ENCODE measurements at places on chromosomes 1 and 21.

GRCh38 chr1:207022996-207023679 lies 9.4 kb downstream of the C1orf116 start:
- DNase-seq, result no peak

- DNase-seq, result no peak
Measured at GRCh38 chr1:206715120-206715519, 30.4 kb downstream of the MAPKAPK2 start.

GRCh38 chr1:113792986-113793385 lies 19.3 kb downstream of the RSBN1 start:
- no peak for DNase-seq

GRCh38 chr1:46691997-46692790 lies 20.5 kb downstream of the TEX38 start:
- DNase-seq, result peak; percentile 78

GRCh38 chr1:240030236-240030635 lies 61.4 kb upstream of the FMN2 start:
- DNase-seq, result no peak

GRCh38 chr1:107710005-107710404 lies 255.0 kb downstream of the VAV3 start:
- no peak for DNase-seq

DNA sequence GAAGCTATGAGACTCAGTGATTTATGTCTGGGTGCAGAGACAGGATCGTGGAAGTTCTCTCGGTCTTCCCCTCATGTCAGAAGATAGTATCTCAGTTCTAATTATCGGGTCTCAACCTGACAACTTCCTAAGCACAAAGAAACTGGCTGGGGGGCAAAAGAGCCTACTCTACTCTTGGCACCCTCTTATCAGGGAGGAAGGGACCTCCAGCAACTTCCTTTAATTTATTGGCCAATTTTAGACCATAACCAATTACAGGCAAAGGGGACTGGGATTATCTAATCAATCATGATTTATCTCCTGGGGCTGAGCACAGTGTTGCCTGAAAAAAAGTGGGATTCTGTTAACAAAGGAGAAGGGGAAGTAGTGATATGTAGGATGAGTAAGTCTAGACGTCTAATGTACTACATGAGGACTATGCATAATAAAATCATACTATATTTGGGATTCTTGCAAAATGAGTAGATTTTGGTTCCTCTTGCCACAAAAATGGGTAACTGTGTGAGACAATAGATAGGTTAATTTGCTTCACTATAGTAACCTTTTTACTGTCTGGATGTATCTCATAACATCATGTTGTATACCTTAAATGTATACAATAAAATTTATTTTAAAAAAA lies 98.8 kb downstream of the ZFYVE9 start:
- DNase-seq, result no peak

DNA sequence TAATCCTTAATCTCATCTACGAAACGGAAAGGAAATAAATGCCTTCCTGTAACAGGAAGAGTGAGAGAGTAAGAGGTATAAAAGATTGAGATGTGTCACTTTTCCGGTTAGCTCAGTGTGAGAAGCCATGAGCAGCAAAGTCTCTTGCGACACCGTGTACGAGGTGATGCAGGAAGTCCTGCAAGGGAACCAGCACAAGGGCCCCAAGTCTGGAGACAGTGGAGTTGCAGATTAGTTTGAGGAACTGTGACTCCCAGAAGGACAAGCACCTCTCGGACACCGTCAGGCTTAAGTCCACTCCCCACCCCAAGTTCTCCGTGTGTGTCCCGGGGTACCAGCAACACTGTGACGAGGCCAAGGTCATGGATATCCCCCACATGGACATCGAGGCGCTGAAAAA lies 592.3 kb upstream of the ADGRL2 start:
- DNase-seq, result peak; percentile 2

GRCh38 chr1:22275626-22276395 lies 132.9 kb upstream of the WNT4 start:
- peak; percentile 70 for DNase-seq

DNA sequence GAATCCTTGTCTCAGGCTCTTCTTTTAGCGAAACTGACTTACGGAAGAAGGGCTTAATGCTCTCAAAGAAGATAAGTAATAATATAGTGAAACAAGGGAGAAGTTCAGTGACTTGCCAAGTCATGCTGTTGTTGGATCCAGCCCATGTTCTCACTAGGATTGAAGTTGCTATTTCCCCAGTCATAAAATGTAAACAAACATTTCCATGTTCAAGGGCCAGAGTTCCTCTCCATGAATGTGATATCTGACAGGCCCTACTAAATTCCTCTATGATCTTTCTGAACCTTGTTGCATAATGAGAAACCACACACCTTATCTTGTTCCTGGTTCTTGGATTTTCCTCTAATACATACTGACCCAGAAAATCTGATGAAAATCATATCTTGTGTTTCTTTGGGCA lies 876.5 kb upstream of the B3GALT2 start:
- peak; percentile 73 for DNase-seq

- DNase-seq, result no peak
Measured at GRCh38 chr1:234841281-234841680, 231.3 kb upstream of the IRF2BP2 start.

- no peak for DNase-seq
Measured at GRCh38 chr1:206472886-206473285, 2.6 kb downstream of the IKBKE start.

- peak; percentile 51 for DNase-seq
Measured at GRCh38 chr1:99598738-99599411, 47.0 kb upstream of the PALMD start.

GRCh38 chr1:169782596-169782995 lies 12.1 kb downstream of the METTL18 start:
- DNase-seq, result no peak

DNA sequence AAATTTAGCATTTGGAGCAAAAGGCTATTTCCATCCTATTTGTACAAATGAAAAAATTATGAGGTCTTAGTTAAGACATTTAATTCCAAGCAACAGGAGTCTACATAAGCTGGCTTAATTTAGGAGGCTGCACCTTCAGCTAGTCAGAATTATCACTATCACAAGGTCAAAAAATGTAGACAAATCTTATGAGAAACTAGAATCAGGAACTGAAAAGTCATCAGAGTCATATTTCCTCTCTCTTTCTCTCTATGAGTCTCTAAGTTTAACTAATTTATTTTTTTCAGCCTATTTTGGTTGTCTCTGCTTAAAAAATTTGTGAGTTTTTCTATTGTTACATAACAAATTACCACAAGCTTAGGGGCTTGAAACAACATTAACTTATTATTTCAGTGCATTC lies 807.1 kb upstream of the PRMT6 start:
- DNase-seq, result no peak

DNA sequence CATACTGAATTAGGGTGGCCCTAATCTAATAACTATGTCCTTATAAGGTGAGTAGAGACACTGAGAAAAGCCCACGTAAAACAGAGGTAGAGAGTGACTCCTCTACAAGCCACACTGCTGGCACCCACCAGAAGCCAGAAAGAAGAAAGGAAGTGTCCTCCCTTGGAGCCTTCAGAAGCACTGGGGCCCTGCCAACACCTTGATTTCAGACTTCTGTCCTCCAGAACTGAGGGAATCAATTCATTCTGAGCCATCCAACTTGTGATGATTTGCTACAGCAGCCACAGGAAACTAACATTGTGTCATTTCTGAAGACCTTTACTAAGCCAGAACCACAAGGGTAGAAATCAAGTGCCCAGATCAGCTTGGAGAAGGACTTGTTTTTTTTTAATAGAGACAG lies 15.0 kb downstream of the GNB1 start:
- no peak for DNase-seq

DNA sequence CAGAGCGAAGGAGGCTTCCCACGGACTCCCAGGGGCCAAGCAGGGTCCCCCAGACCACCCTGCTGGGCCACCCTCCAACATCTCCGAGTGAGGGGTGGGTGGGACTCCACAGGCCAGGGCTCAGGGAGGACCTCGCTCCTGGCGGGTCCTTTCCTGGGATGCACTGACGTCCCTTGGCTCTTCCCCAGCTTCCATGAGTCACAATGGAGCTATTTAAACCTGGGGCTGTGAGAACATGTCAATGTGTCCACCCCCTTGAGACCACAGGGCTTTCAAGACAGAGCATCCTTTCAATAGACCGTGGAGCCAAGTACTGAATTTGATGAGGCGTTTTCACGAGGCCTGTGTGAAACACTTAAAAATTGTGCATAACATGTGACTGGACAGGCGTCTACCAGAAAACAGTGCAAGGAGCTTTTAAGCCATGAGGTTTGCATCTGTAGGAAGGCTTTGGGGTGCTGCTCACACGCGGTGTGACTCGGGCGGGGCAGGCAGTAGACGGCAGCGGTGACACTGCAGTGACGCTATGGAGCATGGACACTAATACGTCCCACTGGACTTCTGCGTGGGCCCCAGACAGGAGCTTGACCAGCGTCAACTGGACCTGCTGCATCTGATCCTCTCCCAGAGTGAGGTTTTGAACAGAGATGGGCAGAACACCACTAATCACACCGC lies 24.1 kb upstream of the NPHP4 start:
- no peak for DNase-seq

DNA sequence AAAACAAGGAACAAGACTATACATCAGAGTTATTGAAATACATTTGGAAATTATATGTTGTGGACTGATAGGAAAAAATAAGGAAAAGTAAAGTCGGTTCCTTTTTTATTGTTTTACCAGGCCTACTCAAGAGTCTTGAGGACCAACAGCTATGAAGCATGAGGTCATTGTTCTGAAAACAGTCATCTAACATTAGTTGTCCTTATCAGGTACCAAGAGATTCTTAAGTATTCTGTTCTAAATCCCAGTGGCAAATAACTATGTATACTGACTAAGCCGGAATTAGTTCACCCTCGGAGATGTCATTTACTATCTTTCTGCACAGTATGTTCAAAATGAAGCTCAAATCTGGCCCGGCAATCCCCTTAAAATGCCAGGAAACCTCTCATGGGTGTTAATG lies 585 bp downstream of the ADGRL4 start:
- peak; percentile 59 for DNase-seq

DNA sequence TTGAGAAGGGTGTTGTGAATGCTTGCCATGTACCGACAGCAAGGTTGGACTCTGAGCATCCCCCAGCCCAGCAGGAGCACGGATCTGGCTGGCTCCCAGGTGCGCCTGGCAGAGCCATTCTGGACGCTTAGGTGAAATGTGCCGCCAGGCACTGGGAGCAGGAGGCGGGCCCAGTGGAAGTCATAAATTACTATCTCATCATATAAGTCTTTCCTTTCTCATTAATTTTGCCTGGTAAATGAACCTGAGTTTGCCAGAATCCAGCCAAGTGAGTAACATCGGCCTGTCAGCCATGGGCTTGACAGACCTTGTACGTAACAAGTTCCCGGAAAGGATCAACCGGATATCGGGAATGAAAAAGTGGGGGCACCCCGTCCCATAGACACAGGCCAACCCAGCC lies 179.5 kb upstream of the ARHGEF16 start:
- no peak for DNase-seq

- peak; percentile 96 for DNase-seq
Measured at GRCh38 chr1:234631721-234632125, 21.7 kb upstream of the IRF2BP2 start.

DNA sequence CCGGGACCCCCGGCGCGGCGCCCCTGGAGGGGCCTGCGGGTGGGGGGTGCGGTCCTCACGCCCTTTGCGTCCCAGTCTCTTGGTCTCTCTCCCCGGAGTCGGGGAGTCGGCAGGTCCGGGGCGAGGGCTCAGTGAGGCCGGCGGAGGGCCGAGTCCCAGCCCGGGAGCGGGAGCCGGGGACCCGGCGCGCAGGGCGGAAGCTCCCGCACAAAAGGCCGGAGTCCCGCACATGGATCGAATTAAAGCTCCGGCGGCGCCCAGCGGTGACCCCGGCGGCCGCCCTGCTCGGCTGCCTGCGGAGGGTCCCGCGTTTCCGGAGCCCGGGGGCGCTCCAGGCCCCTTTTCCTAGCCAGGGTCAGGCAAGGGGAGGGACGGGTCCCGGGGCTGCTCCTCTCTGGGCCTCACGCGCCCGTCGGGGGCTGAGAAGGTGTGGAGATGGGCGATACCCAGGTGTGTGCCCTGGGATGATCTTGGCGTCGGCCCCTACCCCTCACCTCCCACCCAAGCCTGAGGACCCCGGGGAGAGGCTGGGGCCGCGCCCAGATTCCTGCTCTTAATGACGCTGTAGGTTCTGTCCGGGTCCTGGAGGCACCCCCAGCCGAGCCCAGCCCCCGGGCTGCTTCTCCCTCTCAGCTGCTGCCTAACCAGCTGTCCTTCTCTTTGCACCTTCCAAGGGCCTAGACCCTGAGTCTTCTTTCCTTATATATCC lies 512 bp downstream of the FBLIM1 start:
- DNase-seq, result no peak

GRCh38 chr1:43832255-43832654 lies 101.3 kb upstream of the ARTN start:
- DNase-seq, result no peak

- DNase-seq, result peak; percentile 51
Measured at GRCh38 chr1:91783423-91784170, 102.4 kb downstream of the TGFBR3 start.

GRCh38 chr1:207918011-207918410 lies 7.1 kb upstream of the CD34 start:
- DNase-seq, result no peak

DNA sequence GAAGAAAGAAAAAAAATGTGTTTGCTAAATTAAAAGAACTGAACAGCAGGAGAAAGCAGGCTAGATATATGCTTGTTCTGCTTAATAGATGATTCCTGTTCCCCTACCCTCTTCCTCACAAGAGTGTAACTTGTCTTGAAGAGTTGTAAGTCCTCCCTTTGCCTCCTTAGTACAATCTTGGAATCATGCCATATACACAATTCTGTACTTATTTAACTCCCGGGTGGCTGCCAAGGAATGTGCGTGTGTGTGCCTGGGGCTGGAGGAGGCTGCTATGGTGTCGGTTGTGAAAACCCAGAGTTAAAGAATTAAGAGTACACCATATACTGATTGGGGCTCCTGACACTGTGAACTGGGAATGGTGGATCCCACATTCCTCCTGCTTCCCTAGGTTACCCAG lies 194.2 kb downstream of the SIPA1L2 start:
- DNase-seq, result no peak

DNA sequence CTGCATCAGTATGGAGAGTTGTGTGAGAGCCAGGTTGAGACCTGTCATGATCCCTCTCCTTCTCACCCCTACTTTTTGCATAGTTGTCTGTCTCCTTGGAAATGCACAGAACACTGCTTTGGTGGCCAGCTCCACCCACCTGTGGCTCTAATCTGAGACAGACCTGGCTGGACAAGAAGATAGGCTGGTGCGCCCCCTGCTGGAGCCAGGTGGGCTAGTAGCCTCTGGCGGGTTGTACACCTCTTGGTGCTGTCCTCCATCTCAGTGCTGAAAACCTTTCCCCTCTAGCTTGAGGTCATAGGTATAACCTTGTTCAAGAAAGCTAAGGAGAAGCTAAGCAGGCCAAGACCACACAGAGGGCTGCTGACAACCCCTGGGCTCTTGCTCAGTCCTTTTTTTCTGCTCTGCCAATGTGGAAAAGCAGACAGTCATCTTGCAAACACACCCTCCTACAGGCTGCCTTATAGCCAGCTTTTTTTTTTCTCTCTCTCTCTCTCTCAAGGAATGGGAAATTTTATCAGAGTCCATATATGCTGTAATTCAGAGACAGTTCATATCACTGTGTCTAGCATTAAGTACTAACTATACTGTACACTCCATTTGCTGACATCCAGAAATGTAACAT lies 58.8 kb upstream of the SPATA6 start:
- peak; percentile 62 for DNase-seq

All from lung microvascular endothelial cell (primary cell).